Spinal cord (tissue), 10 donors: ENCODE measurements at places on chromosomes 6 and 20. TPM values are rescaled to one million over a fixed set of nuclear protein-coding genes. Genes with fewer than 3 reads are reported as not detected.

The ITPR3 gene
- 6.6 TPM for total RNA-seq

The C6orf15 gene
- total RNA-seq, result not detected

The EYS gene
- total RNA-seq, result 4.5 TPM

The FAM209B gene
- total RNA-seq, result not detected

The PPP1R3G gene
- total RNA-seq, result 2.2 TPM

The HMGCLL1 gene
- 25.1 TPM for total RNA-seq

The MAPK13 gene
- 2.8 TPM for total RNA-seq

The ACSS1 gene
- total RNA-seq, result 37.3 TPM

The BPIFB2 gene
- total RNA-seq, result 0.11 TPM

DNA sequence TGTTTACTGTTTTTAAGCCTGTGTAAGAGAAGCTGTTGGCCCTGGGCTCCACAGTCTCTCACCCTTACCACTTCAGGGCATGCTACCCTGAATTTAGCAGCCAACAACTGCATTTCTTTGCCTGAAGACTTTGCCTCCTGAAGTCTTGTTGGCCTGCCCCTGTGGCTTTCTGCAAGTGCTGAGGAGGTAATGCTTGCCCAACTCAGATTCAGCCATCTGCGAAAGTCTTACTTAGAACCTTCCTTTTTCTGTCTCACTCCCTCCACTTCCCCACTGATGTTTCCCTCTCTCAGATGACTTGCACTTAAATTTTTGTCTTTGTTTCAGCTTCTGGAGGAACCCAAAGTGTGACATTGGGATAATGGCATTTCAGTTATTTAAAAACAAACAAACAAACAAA lies 11.8 kb upstream of the IBTK start:
- DNase-seq, result no peak

- no peak for DNase-seq
These were observed 199.2 kb downstream of the MAFB start for GRCh38 chr20:40489886-40490285.

GRCh38 chr6:123841067-123841896 lies 37.6 kb downstream of the NKAIN2 start:
- DNase-seq, result no peak

DNA sequence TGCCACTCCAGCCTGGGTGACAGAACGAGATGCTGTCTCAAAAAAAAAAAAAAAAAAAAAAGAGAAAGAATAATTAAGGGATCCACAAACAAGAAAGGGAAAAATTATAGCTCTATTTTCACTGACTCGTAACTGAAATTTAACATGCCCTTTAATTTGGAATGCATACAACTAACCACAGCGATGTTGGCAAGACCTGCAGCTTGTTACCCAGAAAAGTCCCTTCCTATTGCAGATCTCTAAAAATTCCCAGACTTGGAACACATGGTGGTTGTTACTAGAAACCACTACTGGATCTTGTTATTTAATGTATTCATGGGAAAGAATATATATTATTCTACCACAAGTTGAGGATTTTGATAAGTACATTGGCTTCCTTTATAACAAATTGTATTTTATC lies 27.8 kb upstream of the SMIM28 start:
- DNase-seq, result no peak

DNA sequence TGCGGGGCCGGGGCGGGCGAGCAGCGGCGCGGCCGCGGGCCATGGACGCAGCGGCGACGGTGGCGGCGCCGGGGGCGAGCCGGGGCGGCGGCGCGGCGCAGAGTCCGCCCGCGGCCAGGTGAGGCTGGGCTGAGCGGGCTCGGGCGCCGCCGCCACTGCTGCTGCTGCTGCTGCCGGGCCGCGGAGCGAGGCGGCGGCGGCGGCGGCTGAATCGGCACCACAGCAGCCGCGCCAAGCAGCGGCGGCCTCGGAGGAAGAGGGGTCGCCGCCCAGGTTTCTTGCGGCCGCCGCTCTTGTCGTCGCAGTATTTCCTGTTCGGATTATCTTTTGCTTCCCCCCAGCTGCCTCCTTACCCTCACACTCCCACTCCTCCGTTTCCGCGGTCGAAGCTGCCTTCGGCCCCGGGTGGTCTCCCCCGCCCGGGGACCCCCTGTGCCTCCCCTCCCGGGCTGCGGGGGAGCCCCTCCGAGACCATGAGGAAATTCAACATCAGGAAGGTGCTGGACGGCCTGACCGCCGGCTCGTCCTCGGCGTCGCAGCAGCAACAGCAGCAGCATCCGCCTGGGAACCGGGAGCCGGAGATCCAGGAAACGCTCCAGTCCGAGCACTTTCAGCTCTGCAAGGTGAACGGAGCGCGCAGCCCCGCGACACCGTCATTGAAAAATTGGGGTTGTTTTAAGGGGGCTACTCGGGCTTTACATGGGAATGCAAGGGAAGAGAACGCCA lies at the start of gene STXBP5:
Gene STXBP5, plus strand, starts transcription at position 358 of the 726 bp plus-strand sequence. Its CDS starts 116 bp downstream, at position 474.
- no peak for DNase-seq

- DNase-seq, result peak; percentile 47
These were observed 211.6 kb upstream of the ZNF184 start for GRCh38 chr6:27684264-27685211.

GRCh38 chr20:38671186-38671585 lies 53.1 kb upstream of the SLC32A1 start:
- DNase-seq, result no peak

DNA sequence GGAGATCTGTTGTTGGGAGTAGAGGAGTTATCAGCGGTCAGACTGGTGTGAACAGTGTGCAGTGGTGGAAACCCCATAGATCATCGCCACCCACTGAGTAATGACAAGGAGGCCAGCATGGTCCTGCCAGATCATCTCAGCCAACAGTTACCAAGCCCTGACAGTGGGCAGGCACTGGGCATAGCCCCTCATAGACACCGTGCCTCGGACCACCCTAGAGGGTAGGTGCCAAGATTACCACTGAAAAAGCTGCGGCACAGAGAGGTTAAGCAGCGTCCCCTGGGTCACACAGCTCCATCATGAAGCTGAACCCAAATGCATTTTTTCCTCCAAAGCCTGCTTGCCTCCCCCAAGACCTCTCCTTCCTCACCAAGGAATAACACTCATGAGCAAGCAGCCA lies 21.5 kb upstream of the BMP7 start:
- DNase-seq, result no peak

- DNase-seq, result no peak
These were observed 27.2 kb downstream of the SRC start for GRCh38 chr20:37373020-37373598.

DNA sequence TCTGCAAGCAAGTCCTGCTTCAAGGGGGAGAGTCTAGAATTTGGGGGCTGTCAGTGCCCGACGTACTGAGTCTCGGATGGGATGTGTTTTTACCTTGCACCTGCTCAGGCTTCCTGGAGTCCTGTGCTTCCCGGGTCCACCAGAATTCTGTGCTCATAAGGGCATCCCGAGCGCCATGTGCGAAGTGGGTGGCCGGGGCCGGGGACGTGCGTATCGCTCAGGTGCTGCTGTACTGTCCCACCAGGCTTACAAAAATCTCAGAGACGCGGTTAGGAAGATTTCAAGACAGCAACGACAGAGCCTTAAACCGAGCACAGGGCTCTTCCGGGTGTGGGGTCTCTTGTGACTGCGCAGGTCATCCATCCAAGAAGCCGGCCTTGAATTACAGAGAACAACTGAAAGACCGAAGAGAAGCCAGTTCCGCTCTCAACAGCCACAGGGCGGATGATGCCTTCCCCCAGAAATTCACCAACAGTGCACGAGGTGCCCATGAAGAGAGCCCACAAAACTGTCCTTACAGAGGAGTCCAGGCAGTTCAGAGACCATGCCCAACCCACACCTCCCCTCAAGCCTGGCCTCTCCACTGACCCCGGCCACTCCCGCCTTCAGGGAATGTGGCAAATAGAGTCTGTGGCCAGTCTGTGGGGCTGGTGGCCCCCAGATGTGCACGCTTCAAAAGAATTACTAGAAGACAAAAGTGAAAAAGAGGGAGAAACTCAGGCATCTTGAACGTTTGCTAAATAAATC lies 104.7 kb downstream of the PXDC1 start:
- DNase-seq, result no peak

DNA sequence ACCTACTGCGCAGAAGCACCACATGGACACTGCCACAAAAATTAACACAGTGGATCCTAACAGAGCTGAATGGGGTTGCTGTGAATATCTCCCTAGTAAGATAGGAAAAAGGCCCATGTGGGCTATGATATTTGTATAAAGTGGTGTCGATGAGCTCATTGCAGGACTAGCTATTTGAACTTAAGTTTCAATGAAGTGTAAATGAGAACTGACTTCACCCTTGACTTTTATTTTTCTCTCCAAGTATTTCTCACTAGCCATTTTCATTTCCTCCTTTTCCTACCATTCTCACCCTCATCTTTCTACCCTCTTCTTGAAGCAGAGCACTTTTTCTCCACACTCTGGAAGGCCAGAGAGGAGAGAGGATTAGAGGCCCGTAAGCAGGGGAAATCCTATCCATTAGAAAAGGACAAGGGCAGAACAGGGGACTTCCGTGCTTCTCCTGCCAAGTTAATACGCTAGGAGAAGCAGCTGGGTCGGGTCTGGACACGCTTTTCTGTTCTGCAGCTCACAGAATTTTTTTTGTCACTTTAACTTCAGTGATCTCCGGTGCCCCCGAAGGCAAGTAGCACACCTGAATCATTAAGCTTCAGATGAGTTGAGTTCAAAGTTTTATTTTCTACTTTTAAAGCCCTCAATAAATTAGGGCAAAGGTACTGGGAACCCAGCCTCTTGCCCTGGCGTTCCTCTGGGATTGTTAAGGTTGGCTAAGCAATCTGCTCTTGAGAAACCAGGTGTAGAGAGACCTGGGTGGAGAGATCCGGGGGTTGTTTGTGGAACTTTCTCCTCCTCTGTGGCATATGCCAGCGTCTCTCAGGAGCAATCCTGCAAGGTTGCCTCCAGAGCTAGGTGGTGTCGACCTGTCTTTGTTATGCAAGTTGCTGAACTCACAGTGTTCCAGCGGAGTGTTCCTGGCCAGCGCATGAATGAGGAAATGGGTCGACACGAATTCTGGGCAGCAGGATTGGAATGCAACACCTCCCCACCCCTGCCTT lies 56.2 kb upstream of the ARID1B start:
- no peak for DNase-seq

- DNase-seq, result no peak
These were observed 85.8 kb downstream of the FUT9 start for GRCh38 chr6:96101564-96101963.

- DNase-seq, result no peak
These were observed 157.0 kb upstream of the INSM1 start for GRCh38 chr20:20210943-20211273.

- no peak for DNase-seq
These were observed 33.4 kb upstream of the MAS1L start for GRCh38 chr6:29521006-29521680.

GRCh38 chr6:160926281-160927276 lies 65.0 kb upstream of the MAP3K4 start:
- no peak for DNase-seq

- no peak for DNase-seq
These were observed 101.4 kb downstream of the ZNF217 start for GRCh38 chr20:53492212-53492611.

DNA sequence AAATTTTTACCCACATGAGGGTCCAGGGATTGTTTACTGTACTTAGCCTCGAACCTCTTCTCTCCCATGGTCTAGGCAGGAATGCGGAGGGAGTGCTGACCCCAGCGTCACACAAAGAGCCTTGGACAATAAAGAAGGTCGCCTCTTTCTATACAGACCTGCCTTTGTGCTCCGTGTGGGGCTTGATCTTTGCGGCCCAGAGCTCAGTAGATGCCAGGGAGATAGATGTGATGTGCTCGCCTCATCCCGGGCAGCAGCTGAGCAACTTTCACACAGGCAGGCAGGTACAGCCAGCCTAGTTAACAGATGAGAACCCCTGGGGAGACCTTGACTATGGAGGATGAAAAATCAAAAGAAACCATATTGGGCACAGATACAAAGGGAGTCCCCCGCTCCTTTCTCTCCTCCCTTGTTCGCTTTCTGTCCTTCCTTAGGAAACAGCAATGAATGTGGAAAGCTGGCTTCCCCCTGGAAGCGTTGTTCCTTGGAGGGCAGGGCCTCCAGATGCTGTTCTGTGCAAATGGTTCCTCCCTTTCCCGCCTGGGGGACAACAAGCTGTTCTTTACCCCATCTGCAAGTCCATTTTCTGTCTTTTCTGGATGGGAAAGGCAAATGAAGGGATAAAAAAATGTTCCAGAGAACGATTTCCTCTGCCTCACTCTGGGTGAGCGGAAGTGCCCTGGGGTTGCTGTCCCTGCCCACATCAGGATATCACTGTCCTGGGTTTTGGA lies 128.3 kb downstream of the OLIG3 start:
- no peak for DNase-seq

DNA sequence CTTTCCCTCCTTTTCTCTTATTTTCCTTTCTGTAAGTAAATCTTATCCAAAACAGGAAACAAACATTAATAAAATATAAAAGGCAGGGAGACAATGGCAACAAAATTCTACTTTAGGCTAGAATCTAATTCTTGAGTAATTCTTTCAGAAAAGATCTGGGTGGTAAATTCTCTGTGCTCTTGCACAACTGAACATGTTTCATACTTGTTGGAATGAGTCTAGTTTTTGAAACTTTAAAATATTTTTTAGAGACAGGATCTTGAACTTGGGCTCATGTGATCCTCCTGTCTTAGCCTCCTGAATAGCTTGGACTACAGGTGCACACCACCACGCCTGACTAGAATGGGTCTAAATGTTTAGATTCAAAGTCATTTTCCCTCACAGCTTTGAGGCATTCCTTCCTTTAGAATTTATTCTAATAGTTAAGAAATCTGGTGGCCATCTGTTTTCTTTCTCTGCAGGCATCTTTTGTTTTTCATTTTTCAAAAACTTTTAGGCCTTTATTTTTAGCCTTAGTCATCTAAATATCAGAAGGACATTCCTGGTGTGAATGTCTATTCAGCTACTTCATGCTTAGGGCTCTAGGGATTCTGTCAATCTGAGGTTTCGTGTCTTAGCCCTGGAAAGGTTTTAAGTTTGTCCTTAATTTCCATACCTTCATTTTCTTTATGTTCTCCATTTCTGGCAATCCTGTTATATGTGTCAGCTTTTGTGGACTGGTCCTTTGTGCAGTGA lies 76.5 kb downstream of the CDKAL1 start:
- DNase-seq, result no peak

- DNase-seq, result no peak
These were observed 57.2 kb downstream of the TRAM2 start for GRCh38 chr6:52519618-52520017.

DNA sequence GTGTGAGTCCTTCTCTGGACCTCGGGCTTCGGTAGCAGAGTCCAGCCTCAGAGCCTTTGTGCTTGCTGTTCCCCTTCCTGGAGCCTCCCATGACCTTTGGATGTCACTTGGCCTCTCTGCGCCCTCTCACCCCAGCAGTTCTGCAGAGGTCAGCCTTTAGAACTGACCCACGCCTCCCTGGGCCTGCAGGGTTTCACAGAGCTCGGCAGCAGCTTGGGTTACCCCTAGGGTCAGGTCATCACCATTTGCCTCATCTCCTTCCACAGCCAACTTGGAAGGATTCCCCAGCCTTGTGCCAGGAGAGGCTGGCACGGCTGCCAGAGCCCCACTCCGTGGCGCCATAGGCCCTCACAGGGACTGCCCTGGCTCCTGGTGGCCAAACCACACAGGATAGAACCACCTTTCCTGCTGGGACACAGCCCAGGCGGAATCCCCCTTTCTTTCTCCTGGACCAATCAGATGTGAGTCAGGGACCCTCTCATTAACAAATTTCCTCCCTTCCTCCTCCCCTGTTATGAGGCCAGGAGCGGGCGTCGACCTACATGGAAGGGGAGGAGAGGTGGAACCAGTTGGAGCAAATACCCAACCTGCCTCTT lies 13.9 kb upstream of the SIRPA start:
- DNase-seq, result no peak
